ENCODE measurements at places on chromosomes 7 and 10. TPM values are rescaled to one million over a fixed set of nuclear protein-coding genes. Genes with fewer than 3 reads are reported as not detected.

The CDK14 gene
- total RNA-seq: 36.7 TPM

The CLEC2L gene
- total RNA-seq: 1.3 TPM

The SMO gene
- total RNA-seq: 35.9 TPM

The GET4 gene
- total RNA-seq: 26.6 TPM

The MINPP1 gene
- total RNA-seq: 12.1 TPM

The ABCC2 gene
- total RNA-seq: 1.1 TPM

The TMEM176B gene
- total RNA-seq: 7.7 TPM

The TEX47 gene
- not detected for total RNA-seq

The RSPH10B gene
- 0.31 TPM for total RNA-seq

GRCh38 chr10:120260456-120260855 lies 196.6 kb upstream of the PLPP4 start:
- H3K4me1 ChIP-seq: no peaks in the 10 kb centered on the region
- H3K4me3 ChIP-seq: no peak overlapping the region
- DNase-seq: no peak
- H3K27ac ChIP-seq: no peak overlapping the region

DNA sequence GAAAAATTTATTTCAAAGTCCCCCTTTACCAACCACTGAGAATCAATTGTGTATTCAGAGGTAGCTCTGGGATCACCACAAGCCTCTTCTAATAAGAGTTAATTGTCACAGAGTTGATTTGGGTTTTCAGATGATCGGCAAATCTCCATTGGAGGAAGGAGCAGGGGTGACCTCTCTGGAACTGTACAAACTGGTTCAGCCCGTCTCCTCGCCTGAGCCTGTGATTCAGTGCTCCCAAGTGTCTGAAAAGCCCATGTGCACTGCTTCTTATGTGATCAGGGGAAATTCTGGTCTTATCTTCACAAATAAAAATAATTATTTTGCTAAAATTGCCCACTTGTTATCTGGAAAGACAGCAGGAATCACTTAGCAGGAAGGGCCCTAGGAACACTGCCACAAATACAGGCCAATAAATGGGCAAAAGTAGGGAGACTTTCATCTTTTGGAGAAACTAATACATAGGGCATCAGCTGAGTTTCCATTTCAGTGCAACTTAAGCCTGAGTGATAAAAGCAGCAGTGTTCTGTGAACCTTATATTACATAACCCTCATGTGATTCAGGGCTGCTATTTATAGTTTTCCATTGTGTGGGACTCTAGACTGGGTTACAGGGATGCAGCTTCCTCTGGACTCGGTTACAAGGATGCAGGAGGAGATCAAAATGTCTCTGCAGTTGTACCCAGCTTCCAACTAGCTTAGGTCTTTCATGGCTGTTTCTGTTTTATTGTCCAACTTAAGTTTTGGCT lies 32.3 kb downstream of the CDK1 start:
- H3K4me1 ChIP-seq: no peaks in the 10 kb centered on the region
- no peak overlapping the region for H3K4me3 ChIP-seq
- H3K27me3 ChIP-seq: no peaks in the 10 kb centered on the region
- DNase-seq: peak; percentile 79
- H3K36me3 ChIP-seq: no peaks in the 10 kb centered on the region

DNA sequence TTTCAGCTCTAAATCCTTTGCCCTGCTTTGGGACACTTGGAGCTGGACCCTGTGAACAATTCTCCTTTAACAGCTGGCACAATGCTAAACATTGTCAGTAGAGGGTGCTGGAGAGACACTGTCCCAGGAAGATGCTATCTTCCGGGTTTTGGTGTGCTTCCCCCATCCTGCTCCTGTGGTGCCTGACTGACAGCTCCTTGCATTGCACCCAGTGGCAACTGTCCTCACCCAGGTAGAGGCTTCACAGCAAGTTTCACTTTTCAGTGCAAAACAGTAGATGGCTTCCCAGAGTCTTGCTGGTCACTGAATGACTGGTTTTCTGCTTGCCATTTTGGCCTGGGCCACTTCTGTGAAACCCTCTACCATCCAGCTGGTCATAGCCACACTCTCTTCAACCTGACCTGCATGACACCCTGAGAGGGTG lies 77.3 kb downstream of the CDC14C start:
- peak; percentile 11 for DNase-seq
- H3K4me1 ChIP-seq: no peaks in the 10 kb centered on the region
- no peak overlapping the region for H3K4me3 ChIP-seq
- no peak overlapping the region for H3K27ac ChIP-seq
- H3K27me3 ChIP-seq: no peaks in the 10 kb centered on the region

DNA sequence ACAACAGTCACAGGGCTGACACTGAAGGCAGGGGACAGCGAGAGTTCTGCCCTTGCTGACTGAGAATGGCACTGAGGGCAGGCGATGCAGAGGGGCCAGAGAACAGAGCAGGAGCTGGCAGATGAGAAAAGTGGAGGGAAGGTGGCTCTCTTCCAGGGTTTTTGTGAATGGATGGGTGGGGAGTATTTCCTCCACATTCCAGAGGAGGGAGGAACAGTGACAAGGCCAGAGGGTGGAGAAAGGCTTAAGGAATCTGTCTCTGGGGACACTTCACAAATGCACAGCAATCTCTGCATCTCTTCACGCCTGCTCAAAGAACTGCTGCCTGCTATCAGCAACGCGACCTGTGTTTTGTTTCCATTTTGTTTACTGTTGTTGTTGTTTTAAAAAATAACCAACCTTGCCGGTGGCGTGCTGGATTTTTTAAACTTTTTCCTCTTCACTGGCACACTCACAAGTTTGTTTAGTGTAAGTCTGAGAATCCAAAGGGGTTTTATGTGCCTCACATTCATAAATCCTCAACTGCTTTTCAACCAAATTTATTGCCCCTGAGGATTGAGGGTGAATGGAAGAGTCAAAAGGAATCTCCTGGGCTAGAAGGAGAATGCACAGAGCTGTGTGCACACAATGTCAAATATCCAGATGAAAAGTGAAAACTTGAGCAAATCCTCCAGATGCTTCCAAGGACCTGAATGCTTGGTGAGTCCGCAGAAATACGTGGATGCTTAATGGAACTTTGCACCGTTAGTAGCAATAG lies 129.3 kb downstream of the GLI3 start:
- DNase-seq: peak; percentile 86
- H3K4me1 ChIP-seq: peaks cover 40% of the 10 kb centered on the region
- no peak overlapping the region for H3K4me3 ChIP-seq
- peak overlapping the region; percentile 15 for H3K27ac ChIP-seq

- H3K36me3 ChIP-seq: no peaks in the 10 kb centered on the region
- peak; percentile 35 for DNase-seq
- no peaks in the 10 kb centered on the region for H3K27me3 ChIP-seq
- H3K4me1 ChIP-seq: no peaks in the 10 kb centered on the region
Measured at GRCh38 chr7:35424869-35425495, 171.1 kb upstream of the TBX20 start.

- peak overlapping the region; percentile 99 for H3K4me3 ChIP-seq
- peak; percentile 68 for DNase-seq
- no peaks in the 10 kb centered on the region for H3K27me3 ChIP-seq
- peaks cover 10% of the 10 kb centered on the region for H3K4me1 ChIP-seq
- H3K27ac ChIP-seq: peak overlapping the region; percentile 90
- H3K36me3 ChIP-seq: no peaks in the 10 kb centered on the region
Measured at GRCh38 chr10:73625004-73625883, 16.0 kb downstream of the MYOZ1 start.

- H3K4me3 ChIP-seq: no peak overlapping the region
- no peak for DNase-seq
- no peaks in the 10 kb centered on the region for H3K27me3 ChIP-seq
- peaks cover 5% of the 10 kb centered on the region for H3K36me3 ChIP-seq
Measured at GRCh38 chr10:33276282-33276923, 58.1 kb downstream of the NRP1 start.

DNA sequence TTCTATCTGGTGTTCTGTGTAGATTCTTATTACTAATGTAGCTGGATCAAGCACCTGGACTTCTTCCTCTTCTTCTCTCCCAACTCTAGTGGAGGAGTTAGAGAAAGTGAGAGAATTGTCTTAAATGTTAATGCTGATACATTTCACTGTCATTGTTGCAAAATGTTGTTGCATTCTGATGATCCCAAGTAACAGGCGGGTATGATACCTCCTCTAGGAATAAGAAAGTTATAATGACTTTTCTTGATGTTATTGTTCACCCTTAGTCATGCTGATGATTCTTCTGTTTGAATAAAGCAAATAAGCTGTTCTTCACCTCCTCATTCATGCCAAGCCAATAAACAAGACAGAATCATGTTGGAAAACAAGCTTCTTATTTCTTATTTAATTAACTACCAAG lies 9.1 kb downstream of the CHRM2 start:
- no peaks in the 10 kb centered on the region for H3K36me3 ChIP-seq
- DNase-seq: no peak
- H3K27ac ChIP-seq: no peak overlapping the region
- no peaks in the 10 kb centered on the region for H3K4me1 ChIP-seq

DNA sequence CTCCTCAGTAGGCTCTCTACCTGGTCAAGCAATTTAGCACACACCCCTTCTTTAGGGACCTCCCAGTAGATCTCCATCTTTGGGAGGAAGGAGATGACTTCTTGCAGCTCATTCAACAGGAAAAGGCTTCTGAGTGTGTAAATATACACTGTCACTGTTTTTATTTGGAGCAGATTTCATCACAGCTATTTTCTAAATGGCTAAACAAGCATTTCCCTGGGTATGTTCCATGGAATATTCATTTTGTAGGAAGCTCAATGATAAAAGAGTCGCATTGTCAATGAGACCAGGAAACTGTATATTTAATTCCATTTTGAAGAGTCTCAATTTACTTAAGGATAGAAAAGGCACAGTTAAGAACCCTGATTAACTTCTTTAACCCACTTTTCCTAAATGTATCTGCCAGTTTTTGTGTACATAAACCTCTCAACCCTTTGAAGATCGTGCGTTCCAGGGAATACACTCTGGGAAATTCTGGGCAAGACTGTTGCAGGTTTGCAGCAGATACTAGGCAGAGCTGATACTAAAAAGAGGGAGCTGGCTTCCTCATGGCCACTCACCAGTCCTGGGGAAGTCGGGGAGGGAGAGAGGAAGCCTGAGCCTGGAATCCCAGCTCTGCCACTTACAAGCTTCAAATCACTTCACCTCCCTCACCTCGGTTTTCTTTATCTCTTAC lies 10.1 kb downstream of the LGI1 start:
- H3K36me3 ChIP-seq: no peaks in the 10 kb centered on the region
- H3K4me1 ChIP-seq: no peaks in the 10 kb centered on the region
- H3K27me3 ChIP-seq: no peaks in the 10 kb centered on the region
- DNase-seq: no peak

GRCh38 chr7:22542669-22543068 lies 42.7 kb upstream of the STEAP1B start:
- no peak for DNase-seq
- H3K4me1 ChIP-seq: no peaks in the 10 kb centered on the region
- H3K4me3 ChIP-seq: no peak overlapping the region
- H3K27ac ChIP-seq: no peak overlapping the region
- H3K36me3 ChIP-seq: no peaks in the 10 kb centered on the region
- H3K27me3 ChIP-seq: no peaks in the 10 kb centered on the region

- H3K27ac ChIP-seq: no peak overlapping the region
- no peak for DNase-seq
- H3K4me3 ChIP-seq: no peak overlapping the region
- no peaks in the 10 kb centered on the region for H3K36me3 ChIP-seq
- peaks cover 31% of the 10 kb centered on the region for H3K4me1 ChIP-seq
Measured at GRCh38 chr10:44424957-44425356, 40.1 kb upstream of the CXCL12 start.

GRCh38 chr7:1704811-1705738 lies 35.0 kb downstream of the ELFN1 start:
- H3K36me3 ChIP-seq: peaks cover 2% of the 10 kb centered on the region
- H3K27me3 ChIP-seq: peaks cover 3% of the 10 kb centered on the region
- no peak for DNase-seq
- H3K4me1 ChIP-seq: peaks cover 33% of the 10 kb centered on the region
- no peak overlapping the region for H3K4me3 ChIP-seq

DNA sequence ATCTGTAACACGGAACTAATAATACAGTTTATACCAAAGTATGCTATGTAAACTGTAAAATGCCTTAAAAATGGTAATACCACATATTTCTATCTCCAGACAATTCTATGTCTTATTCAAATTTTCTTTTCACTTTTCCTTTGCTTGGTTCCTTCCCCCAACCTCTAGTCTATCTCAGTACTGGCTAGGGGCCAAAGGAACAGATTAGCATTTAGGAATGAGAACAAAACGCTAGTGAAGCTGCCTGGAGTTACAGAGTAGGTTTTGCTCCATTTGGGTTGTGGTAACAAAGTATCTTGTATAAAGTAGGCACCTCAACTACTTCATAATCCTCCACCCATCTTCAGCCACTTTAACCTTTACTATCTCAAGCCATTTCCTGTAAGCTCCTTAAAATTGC lies 94.1 kb downstream of the HBP1 start:
- H3K36me3 ChIP-seq: no peaks in the 10 kb centered on the region
- no peak overlapping the region for H3K27ac ChIP-seq
- H3K27me3 ChIP-seq: no peaks in the 10 kb centered on the region
- peak; percentile 14 for DNase-seq
- H3K4me3 ChIP-seq: no peak overlapping the region

DNA sequence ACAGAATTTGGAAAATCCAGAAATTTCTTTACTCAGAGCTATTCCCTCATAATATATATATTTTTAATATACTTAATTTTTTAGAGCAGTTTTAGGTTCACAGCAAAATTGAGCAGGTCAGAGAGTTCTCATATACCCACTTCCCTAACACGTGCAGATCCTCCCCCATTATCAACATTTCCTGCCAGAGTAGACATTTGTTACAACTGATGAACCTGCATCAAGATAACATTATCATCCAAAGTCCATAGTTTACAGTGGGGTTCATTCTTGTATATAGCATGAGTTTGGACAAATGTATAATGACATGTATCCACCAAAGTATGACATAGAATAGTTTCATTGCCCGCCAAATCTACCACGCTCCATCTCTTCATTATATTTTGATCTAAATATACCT lies 170.0 kb downstream of the PTEN start:
- DNase-seq: no peak
- H3K4me1 ChIP-seq: no peaks in the 10 kb centered on the region
- no peaks in the 10 kb centered on the region for H3K36me3 ChIP-seq
- H3K27ac ChIP-seq: no peak overlapping the region
- H3K27me3 ChIP-seq: no peaks in the 10 kb centered on the region

- DNase-seq: peak; percentile 26
- no peaks in the 10 kb centered on the region for H3K27me3 ChIP-seq
- peaks cover 4% of the 10 kb centered on the region for H3K36me3 ChIP-seq
- H3K4me1 ChIP-seq: peaks cover 3% of the 10 kb centered on the region
Measured at GRCh38 chr10:235915-236314, 100.7 kb downstream of the ZMYND11 start.

- no peak for DNase-seq
- no peak overlapping the region for H3K4me3 ChIP-seq
- peaks cover 38% of the 10 kb centered on the region for H3K4me1 ChIP-seq
Measured at GRCh38 chr10:132469197-132469884, 68.2 kb upstream of the INPP5A start.
